Stimulated activated CD4-positive, alpha-beta T cell treated with anti-CD3 and anti-CD28 coated beads, Interleukin-2, amount 100 ng/mL, for 24 hours (primary cell): ENCODE measurements at places on chromosomes 3 and 15.

DNA sequence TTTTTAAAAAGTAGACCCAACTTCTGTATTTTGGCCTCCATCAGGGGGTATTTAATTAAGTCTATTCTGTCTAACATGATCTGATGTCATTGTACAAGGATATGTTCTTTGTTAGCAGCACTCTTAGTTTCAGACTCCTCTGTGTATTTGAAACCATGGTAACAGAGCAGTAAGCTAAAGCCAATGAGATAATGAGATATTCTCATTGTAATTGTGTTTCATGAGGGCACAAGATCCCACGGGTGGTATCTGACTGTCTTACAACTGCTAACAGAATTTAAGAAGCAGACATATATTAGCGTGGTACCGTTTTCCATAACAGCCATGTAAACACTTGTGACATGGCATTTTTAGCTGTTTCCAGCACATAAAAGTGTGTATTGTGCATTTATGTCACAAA, 251.2 kb upstream of the VEPH1 start:
- no peak for DNase-seq

DNA sequence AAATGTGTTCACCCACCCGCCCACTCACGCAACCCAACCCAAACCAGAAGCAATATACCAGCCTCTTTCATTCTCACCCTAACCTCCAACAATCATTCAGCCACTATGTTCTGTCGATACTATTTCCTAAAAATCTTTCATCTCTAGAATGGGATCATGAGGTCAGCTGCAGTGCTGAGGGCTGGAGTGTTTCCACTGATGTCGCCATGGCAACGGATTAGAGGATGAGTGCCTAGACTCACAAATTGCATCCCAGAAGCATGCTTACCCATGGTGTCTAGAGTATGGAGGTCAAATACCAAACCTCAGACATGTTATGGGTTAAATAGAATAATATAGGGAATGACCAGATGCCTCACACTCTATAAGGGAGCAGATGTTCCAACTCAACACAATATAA, 138.5 kb downstream of the GABRB3 start:
- DNase-seq: no peak

GRCh38 chr3:50520849-50521248, 17.4 kb upstream of the CACNA2D2 start:
- DNase-seq: no peak

DNA sequence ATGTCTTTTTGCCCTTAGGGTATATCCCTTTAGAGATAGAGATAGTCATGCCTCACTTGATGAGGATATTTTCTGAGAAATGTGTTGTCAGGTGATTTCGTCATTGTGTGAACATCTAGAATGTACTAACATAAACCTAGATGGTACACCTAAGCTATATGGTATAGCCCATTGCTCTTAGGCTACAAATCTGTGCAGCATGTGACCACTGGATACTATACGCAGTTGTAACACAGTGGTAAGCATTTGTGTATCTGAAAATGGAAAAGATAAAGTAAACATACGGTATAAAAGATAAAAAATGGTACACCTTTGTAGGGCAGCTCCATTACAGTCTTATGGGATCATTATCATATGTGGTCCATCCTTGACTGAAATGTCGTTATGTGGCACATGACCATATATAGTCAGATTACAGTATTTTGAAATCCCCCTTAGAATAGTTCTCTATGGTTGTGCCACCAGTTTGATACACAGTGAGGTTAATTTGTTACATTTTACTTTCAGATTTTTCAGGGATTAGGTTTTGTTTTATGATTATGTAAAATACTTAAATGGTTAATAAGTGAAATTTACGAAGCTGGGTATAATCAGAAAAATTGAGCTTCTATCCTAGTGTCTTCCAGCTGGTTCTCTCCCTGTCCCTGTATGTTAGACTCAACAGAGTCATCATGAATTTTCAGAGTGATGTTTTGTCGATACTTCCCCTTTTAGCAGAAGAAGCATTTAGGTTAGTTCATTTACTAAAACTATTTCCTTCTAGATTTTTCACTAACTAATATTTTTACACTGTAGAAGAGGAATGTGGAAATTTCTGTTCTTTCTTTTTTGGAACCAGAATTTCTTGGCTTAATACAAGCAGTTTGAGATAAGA, 12.8 kb downstream of the SETD5 start:
- no peak for DNase-seq

- no peak for DNase-seq
Observed at GRCh38 chr3:140712301-140712700, 34.4 kb downstream of the TRIM42 start.

DNA sequence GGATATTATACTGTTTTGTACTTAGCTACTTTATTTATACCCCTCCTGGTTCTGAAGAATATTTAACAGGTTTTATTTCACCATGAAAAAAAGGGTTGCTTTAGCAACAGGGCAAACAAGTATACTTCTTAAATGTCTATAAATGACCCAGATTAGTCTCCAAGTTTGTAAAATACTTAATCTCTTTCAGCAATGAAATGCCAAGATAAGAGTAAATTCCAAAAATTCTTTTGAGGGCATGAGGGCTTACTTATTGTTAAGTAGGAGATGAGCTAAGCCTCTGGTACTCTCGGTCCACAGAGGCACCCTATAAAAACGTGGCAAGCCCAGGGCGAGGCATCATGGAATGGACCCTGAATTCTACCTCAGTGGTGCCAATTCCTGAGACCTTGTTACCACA, 264.8 kb upstream of the NSMCE3 start:
- DNase-seq: no peak

GRCh38 chr3:10945683-10946287, 46.8 kb upstream of the SLC6A1 start:
- peak; percentile 56 for DNase-seq

- no peak for DNase-seq
Observed at GRCh38 chr3:13885704-13886010, 5.8 kb upstream of the WNT7A start.

GRCh38 chr3:145518639-145519038, 642.3 kb downstream of the PLOD2 start:
- DNase-seq: no peak

GRCh38 chr15:57364282-57365007, 11.9 kb upstream of the CGNL1 start:
- no peak for DNase-seq

DNA sequence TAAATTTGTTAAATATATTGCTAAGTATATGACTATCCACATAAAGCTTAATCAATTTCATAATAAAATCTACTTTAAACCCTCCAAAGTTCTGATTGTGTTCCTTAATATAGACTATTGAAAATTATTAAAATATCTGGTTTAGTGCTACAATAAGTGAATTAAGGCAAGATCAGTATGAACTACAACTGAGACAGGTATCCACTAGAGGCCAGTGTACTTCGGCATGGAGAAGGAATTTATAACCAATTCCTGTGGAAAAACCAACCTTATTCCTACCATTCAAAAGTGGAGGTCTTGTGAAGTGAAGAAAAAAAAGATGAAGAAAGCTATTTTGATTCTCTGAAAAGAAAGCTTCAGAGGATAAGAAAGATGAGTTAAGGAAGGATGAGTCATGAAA, 237.7 kb downstream of the SUCLG2 start:
- DNase-seq: no peak

- no peak for DNase-seq
Observed at GRCh38 chr3:107370907-107371306, 6.3 kb upstream of the CCDC54 start.

- DNase-seq: no peak
Observed at GRCh38 chr15:87129916-87130315, 1050.2 kb downstream of the AGBL1 start.

DNA sequence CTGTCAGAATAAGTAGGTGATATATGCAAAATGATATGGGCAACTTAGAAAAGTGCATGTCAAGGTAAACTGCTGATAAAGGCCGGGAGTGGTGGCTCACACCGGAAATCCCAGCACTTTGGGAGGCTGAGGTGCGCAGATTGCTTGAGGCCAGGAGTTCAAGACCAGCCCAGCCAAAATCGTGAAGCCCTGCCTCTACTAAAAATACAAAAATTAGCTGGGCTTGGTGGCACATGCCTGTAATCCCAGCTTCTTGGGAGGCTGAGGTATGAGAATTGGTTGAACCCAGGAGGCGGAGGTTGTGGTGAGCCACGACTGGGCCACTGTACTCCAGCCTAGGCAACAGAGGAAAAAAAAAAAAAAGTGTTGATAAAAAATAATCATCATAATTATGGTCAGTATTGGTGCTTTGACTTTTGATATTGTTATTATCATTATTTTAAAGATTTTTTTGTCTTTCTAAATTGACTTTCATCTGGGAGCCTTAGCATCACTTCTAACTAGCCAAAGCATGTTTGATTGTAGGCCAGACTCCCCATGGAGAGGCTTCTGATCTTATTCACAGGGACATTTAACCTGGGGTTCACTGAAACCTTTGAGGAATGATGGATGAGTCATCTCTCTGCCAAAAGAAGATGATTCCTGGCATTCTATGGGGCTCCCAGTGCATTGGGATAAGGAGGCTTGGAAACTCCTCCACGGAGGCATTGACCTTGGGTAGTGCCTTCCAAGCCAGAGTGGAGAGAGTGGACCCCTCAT, 5.6 kb downstream of the ZBTB38 start:
- no peak for DNase-seq

DNA sequence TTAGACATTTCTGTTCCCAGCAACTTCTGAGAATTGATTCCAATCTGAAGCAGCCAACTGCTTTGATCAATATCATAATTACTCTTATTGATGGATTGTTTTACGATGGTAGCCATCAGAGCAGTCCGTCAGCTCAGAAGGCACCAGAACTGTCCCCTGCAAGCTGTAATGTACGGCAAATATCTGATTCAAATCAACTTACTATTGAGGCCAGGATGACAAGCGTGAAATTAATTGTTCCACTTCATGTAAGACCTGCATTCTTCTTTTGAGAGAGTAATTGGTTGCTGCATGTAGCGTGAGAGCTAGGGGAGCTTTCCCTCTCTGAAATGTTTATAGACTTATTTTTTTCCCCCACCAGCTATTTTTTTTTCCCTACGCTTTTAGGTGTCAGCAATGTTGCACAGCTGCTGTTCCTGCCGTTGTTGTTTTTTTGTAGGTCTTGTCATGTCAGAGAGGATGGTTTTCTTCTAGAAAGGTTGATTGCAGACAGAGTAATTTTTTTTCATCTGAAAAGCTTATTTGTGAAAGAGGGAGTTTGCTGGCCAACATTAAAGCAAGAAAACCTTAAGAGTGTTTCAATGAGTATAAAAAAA, 134.9 kb downstream of the CACNA2D3 start:
- no peak for DNase-seq
